Chondrocyte (in vitro differentiated cells): ENCODE measurements at places on chromosomes 3 and 15. TPM values are rescaled to one million over a fixed set of nuclear protein-coding genes. Genes with fewer than 3 reads are reported as not detected.

The SMAD6 gene
- 5.2 to 29.0 TPM (median 6.6 TPM) in 3 replicates for total RNA-seq

The RAB43 gene
- 19.1 to 29.7 TPM (median 26.3 TPM) in 3 replicates for total RNA-seq

The FBXL22 gene
- total RNA-seq = 2.8 to 3.9 TPM (median 2.9 TPM) in 3 replicates

The SERPINI1 gene
- 1.3 to 2.5 TPM (median 2.4 TPM) in 3 replicates for total RNA-seq

The PLCH1 gene
- 0.07 to 0.17 TPM in 2 of 3 replicates, not detected in the other for total RNA-seq

The C2CD4A gene
- total RNA-seq = 0.10 TPM in 1 of 3 replicates, not detected in the others

The KIF15 gene
- total RNA-seq = 2.2 to 2.7 TPM (median 2.5 TPM) in 3 replicates

The ULK4 gene
- 9.1 to 12.6 TPM (median 9.2 TPM) in 3 replicates for total RNA-seq

The HSPBAP1 gene
- total RNA-seq = 4.5 to 8.3 TPM (median 4.8 TPM) in 3 replicates

The SCAANT1 gene
- total RNA-seq = not detected in 3 replicates

The GOLIM4 gene
- total RNA-seq = 46.3 to 67.1 TPM (median 47.6 TPM) in 3 replicates

The COPS2 gene
- total RNA-seq = 67.2 to 77.8 TPM (median 68.4 TPM) in 3 replicates

The RAB6B gene
- total RNA-seq = 16.2 to 29.6 TPM (median 25.7 TPM) in 3 replicates

The KLHL40 gene
- total RNA-seq = not detected in 3 replicates

DNA sequence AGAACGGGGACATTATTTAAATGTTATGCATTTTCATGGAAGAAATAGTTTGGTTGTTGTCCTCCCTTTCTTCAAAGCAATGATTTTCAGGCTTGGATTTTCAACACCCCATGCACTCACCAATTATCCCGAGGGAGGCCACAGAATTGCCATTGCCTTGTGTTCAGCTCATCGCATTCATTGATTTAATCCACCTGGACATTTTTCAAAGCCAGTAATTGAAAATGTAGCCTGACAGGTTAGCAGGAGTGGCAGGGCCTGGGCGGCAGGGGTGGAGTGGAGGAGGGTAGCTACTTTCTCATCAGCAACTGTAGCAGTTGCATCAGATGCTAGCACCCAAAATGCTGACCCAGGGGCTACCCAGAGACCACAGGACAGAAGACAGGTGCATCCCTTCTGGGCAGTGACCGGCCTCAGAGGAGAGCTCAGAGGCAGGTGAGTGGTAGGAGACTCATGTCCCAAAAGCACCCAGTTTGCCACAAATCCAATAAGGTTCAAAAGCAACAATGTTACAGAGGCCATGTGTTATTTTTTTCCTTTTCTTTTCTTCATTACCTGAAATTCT, 242.4 kb downstream of the CD47 start:
- H3K27ac ChIP-seq = no peak overlapping the region
- H3K27me3 ChIP-seq = no peaks in the 10 kb centered on the region
- H3K4me3 ChIP-seq = no peak overlapping the region

DNA sequence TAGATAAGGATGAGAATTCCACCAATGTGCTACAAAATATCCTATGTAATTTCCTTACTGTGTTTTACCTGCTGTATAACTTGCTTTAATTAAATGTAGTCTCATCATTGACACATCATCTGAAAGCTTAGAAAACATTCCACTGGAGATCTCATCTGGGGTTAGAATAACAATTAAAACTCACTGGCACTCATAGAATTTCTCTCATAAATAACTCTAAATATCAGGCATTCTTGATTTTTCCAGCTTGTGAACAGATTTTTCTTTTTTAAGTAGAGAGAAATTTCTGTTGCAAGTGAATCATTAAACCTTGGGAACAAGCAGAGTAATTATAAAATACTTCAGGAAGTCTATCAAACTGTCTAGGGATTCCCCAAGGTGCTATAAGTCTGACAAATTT, 843.8 kb downstream of the NAALADL2 start:
- H3K4me3 ChIP-seq = no peak overlapping the region
- H3K27ac ChIP-seq = no peak overlapping the region
- H3K36me3 ChIP-seq = no peaks in the 10 kb centered on the region

- no peak overlapping the region for H3K4me3 ChIP-seq
- H3K27ac ChIP-seq = no peak overlapping the region
- peaks cover 2% of the 10 kb centered on the region for H3K36me3 ChIP-seq
- no peak for DNase-seq
- H3K4me1 ChIP-seq = peaks cover 5% of the 10 kb centered on the region
- no peaks in the 10 kb centered on the region for H3K27me3 ChIP-seq
Measured at GRCh38 chr3:99199021-99199420, 297.5 kb upstream of the DCBLD2 start.

DNA sequence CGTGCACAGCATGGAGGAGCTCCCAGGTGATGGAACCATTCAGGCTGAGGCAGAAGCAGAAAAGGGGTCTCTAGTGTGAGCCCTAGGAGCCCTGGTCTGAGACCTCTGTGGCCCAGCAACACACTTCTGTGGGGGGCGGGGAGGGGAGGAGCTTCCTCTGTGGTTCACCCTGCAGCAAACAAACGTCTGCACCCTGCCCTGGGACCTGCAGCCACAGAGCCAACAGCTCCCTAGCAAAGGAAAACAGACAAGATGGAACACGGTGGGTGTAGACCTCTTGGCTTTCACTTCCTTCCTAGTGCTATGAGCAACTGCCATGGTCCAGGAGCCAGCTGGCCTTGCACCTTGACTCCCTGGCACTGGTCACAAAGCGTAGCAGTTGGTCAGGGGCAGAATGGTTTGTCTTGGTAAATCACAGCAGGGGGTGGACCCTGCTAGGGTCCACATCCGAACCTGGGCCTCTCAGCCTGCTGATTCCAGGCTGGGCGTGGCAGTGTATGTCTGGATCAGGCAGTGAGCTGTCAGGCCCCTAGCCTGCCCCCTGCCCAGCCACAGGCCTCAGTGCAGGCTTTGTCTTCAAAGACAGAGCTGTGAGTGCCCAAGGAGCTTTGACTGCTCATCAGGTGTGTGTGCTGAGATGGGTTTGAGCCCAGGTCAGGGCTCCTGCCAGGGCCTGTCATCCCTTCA, 6.7 kb downstream of the AMIGO3 start:
- peaks cover 4% of the 10 kb centered on the region for H3K36me3 ChIP-seq
- no peaks in the 10 kb centered on the region for H3K4me1 ChIP-seq
- H3K27me3 ChIP-seq = no peaks in the 10 kb centered on the region
- H3K27ac ChIP-seq = no peak overlapping the region
- no peak for DNase-seq

GRCh38 chr15:40469776-40470390, 901 bp upstream of the CHST14 start:
- H3K4me1 ChIP-seq = peaks cover 12% of the 10 kb centered on the region
- peak; percentile 48 for DNase-seq
- peaks cover 7% of the 10 kb centered on the region for H3K36me3 ChIP-seq

- H3K27me3 ChIP-seq = no peaks in the 10 kb centered on the region
- H3K27ac ChIP-seq = peak overlapping the region; percentile 90
- no peak for DNase-seq
- H3K36me3 ChIP-seq = no peaks in the 10 kb centered on the region
- H3K4me1 ChIP-seq = peaks cover 49% of the 10 kb centered on the region
- peak overlapping the region; percentile 90 for H3K4me3 ChIP-seq
Measured at GRCh38 chr15:55993804-55994560, 570 bp upstream of the NEDD4 start.

DNA sequence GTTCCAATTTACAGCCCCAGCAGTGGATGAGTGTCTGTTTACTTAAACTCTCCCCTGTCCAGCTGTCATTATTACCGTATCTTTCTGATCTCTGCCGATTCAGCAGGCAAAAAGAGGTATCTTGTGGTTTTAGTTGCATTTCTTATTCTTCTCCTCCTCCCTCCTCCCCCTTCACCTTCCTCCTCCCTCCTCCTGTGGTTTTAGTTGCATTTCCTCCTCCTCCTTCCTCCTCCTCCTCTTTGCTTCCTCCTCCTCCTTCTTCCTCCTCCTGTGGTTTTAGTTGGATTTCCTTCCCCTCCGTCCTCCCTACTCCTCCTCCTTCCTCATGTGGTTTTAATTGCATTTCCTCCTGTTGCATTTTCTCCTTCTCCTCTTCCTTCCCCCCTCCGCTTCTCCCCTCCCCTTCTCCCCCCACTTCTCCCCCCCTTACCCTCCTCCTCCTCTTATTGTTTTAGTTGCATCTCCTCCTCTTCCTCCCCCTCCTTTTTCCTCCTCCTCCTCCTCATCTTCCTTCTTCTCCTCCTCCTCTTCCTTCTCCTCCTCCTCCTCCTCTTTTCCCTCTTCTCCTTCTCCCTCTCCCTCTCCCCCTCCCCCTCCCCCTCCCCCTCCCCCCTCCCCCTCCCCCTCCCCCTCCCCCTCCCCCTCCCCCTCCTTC, 25.3 kb upstream of the VPS33B start:
- peaks cover 4% of the 10 kb centered on the region for H3K4me1 ChIP-seq
- DNase-seq = no peak
- no peak overlapping the region for H3K27ac ChIP-seq

GRCh38 chr3:86793786-86794185, 197.2 kb downstream of the VGLL3 start:
- peak overlapping the region; percentile 95 for H3K27ac ChIP-seq
- peak overlapping the region; percentile 24 for H3K4me3 ChIP-seq
- H3K36me3 ChIP-seq = no peaks in the 10 kb centered on the region
- H3K27me3 ChIP-seq = no peaks in the 10 kb centered on the region

DNA sequence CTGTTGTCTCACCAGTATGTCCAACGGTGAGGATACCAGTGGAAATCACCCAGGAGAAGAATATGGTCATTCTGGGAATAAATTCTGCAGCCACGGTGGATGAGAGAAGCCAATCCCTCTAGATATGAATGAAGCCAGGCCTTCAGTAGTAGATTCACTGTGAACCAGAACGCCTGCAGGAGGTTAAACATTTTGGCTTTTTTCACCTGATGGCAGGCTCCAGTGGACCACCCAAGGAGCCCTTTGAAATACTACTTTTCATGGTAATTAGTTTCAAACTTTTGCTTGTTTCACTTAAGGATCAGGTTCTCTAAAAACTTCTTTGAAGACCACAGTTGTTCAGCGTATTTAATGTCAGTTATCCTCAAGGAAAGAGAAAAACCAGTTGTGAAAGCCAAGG, 353.4 kb downstream of the RORA start:
- H3K4me3 ChIP-seq = no peak overlapping the region
- no peak for DNase-seq
- H3K27me3 ChIP-seq = peaks cover 3% of the 10 kb centered on the region
- no peak overlapping the region for H3K27ac ChIP-seq
- H3K4me1 ChIP-seq = no peaks in the 10 kb centered on the region

DNA sequence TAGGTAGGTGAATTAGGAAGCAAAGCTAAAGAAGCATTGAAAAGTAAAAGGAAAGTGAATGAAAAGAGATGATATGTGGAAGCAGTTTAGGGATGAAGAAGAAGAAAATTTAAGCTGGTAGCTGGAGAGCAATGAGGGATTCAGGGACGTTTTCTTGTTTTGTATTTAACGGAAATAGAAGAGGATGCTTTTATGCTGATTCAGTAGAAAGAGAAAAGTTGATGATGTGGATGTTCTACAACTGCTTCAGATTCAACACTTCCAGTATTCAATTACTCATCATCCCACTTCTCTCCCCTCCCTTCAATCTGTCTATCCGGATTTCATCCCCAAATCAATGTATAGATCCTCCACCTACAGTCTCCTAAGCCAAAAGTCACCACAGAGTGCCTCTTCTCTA, 448.2 kb upstream of the CCDC54 start:
- H3K4me3 ChIP-seq = no peak overlapping the region
- H3K4me1 ChIP-seq = no peaks in the 10 kb centered on the region
- H3K27me3 ChIP-seq = no peaks in the 10 kb centered on the region
- no peak overlapping the region for H3K27ac ChIP-seq
- H3K36me3 ChIP-seq = no peaks in the 10 kb centered on the region

DNA sequence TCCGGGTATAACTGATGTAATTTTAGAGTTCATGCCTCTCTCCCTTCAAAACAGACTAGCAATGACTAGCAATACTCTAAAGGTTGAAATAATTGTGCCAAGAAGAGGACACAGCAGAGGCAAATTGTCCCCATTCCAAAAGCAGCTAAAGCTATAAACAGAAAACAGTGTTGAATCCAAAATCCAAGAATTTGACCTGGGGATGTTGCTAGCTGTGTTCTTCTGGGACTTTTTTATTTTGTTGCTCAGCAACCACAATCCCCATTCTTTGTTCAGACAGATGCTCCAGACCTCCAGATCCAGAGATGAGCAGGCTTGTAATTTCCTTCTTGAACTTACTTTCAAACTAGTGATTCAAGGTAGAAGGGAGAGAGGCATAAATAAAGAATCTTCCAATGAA, 191.5 kb downstream of the FOXB1 start:
- H3K27me3 ChIP-seq = peaks cover 43% of the 10 kb centered on the region
- DNase-seq = no peak
- H3K36me3 ChIP-seq = no peaks in the 10 kb centered on the region
- no peak overlapping the region for H3K27ac ChIP-seq
- H3K4me3 ChIP-seq = no peak overlapping the region

DNA sequence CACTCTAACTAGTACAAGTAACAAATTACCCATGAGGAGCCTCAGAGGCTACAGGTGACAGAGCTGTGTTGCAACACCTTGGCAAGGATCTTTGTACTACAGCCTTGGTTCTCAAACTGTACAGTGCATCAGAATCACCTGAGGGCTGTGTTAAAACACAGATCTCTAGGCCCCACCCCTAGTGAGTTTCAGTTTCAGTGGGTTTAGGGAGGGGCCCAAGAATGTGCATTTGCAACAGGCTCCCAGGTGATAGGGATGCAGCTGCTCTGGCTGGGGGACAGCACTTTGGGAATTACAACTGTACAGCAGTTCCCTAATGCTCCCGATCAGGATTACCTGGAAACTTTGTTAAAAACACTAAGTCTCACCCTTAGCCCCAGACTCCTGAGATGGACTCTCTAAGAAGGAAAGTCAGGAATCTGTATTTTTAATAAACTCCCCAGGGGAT, 66.1 kb upstream of the NR2F2 start:
- DNase-seq = no peak
- H3K27me3 ChIP-seq = no peaks in the 10 kb centered on the region
- no peak overlapping the region for H3K27ac ChIP-seq
- peaks cover 20% of the 10 kb centered on the region for H3K36me3 ChIP-seq
- no peak overlapping the region for H3K4me3 ChIP-seq

DNA sequence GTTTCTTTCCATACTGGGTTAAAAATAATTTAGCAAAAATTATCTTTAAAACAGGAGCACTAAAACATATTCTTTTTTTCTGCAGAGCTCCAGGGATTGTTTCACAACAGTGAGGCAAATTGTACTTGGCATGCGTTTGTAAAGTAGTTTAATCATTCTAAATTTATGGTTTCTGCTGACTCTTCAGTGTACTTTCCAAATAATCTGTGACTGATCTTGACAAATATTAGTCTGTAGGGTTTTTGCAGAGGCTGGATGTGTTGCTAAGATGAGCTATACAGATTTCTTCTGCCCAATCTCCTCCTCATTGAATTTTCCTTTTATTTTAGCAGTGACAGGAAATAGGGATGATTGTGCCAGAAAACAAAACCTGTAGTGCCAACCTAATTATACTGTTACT, 328.0 kb upstream of the MANF start:
- peaks cover 3% of the 10 kb centered on the region for H3K27me3 ChIP-seq
- H3K27ac ChIP-seq = no peak overlapping the region
- no peak overlapping the region for H3K4me3 ChIP-seq
- DNase-seq = no peak

GRCh38 chr3:31725568-31725967, 192.8 kb downstream of the STT3B start:
- no peak overlapping the region for H3K4me3 ChIP-seq
- no peak for DNase-seq
- no peak overlapping the region for H3K27ac ChIP-seq
- no peaks in the 10 kb centered on the region for H3K27me3 ChIP-seq
- H3K36me3 ChIP-seq = no peaks in the 10 kb centered on the region

DNA sequence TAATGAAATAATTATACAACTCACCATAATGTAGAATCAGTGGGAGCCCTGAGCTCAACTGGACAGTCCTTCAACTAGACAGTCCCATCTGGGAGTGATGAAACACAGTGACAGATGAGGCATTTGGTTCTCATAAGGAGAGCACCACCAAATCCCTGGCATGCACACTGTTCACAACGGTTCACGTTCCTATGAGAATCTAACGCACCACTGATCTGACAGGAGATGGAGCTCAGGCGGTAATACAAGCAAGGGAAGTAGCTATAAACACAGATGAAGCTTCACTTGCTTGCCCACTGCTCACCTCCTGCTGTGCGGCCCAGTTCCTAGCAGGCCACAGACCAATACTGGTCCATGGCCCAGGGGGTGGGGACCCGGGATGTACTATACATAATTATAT, 17.0 kb downstream of the PRKAR2A start:
- no peaks in the 10 kb centered on the region for H3K36me3 ChIP-seq
- H3K27me3 ChIP-seq = no peaks in the 10 kb centered on the region
